ENCODE measurements at places on chromosomes 11 and 22.

DNA sequence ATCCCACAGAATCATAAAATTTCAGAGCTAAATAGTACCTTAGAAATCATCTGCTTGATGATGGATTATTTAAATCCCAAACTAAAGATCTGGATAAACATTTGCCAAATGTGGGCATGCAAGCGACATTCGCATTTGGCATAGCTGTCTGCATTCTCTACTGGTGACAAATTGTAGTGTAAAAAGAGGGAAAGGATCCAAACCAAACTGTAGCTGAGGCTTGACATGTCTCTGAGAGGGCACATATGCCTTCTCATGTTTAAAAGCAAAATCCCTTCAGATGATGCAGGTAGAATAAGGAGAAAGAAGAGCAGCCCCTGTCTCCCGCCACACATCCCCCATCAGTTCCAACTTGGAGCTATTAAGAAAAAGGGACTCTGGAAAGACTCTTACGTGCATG lies 257.5 kb upstream of the MTNR1B start:
- DNase-seq, result no peak

GRCh38 chr11:126810776-126811175 lies 189.8 kb downstream of the KIRREL3 start:
- no peak for DNase-seq

DNA sequence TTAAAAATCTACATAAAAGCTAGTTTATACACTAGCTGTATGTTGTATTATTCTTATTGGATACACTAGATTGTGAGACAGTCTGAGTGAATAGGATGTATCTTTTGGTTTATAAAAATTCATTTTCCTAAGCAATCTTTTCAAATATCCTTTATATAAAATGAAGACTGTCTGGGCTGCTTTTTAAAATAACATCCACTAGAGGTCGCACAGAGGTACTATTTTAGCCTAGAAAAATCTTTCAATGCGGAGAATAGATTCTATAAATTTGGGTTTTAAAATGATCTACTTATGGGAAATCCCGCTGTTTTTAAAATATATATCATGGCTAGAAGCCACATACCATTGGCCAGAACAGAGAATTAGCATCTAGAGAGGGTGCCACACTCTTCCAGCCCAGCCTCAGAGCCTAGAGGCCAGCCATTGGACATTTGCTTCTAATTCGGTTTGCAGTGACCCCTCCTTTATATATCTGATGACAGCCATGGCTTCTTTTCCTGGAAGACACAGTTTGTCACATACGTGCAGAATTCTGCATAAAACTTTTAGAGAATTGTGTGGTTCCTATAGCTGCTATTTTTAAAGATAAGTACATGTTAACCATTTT lies 7.3 kb downstream of the C11orf97 start:
- DNase-seq, result peak; percentile 17

- DNase-seq, result no peak
Measured at GRCh38 chr11:10459029-10459970, 4.2 kb downstream of the AMPD3 start.

DNA sequence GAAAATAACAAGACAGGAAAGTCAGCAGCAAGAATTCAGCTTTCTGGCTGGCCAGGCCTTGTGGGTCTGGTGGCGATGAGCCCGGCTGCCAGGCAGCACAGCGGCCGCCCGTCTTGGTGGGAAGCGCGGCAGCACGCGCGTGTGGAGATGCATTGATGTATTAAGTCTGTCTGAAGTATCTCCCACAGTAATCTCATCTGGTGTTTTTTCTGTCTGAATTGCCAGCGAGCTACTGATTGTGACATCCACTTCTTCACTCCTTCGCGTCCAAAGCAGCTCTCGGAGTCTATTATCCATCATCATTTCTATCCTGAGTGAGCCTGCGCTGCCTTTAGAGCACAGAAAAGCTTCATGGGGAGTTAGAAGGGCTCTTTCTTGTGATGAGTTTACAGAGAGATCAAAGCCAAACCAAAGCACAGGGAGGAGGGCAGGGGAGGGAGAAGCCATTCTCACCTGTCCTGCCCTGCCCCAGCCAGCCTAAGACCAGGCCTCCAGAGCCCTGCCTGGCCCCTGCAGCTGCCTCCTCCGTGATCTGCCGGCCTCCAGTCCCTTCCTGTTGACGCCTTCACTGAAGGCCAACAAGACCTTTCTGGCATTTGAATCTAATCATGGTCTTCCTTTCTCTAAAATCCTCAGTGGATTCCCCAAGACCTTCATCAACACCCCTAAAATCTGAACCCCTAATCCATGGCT lies 1419.0 kb downstream of the TBC1D22A start:
- DNase-seq, result no peak

DNA sequence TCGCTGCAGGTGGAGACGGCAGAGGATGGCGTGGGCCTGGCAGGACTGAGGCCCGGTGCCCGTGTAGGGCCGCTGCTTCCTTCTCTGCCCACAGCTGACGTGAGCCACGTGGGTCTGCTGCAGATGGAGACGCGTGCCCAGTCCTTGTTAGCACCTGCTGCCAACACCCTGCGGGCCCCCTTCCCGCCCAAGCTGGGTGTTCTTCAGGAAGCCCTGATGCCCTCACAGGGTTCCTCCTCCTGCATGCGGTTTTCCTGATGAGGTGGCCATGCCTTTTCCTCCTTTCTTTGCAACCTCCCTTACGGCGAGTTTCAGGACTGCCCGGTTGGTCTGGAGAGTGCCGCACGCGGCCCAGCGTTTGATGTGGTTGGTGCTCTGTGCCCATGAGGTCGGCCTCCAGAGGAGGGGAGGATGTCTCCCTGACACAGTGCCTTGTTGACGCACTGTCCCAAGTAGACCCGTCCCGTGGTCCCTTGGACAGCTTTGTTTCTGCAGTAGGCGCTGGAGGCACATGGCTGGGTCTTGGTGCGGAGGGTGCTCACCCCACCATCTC lies 44.7 kb downstream of the AP2A2 start:
- DNase-seq, result no peak

- no peak for DNase-seq
Measured at GRCh38 chr11:57434640-57435546, 8.0 kb upstream of the SLC43A3 start.

GRCh38 chr22:36016684-36017083 lies 11.9 kb downstream of the RBFOX2 start:
- DNase-seq, result no peak

GRCh38 chr22:50174382-50175190 lies 4.1 kb downstream of the PANX2 start:
- no peak for DNase-seq

- no peak for DNase-seq
Measured at GRCh38 chr11:33897761-33898375, 6.0 kb upstream of the LMO2 start.

DNA sequence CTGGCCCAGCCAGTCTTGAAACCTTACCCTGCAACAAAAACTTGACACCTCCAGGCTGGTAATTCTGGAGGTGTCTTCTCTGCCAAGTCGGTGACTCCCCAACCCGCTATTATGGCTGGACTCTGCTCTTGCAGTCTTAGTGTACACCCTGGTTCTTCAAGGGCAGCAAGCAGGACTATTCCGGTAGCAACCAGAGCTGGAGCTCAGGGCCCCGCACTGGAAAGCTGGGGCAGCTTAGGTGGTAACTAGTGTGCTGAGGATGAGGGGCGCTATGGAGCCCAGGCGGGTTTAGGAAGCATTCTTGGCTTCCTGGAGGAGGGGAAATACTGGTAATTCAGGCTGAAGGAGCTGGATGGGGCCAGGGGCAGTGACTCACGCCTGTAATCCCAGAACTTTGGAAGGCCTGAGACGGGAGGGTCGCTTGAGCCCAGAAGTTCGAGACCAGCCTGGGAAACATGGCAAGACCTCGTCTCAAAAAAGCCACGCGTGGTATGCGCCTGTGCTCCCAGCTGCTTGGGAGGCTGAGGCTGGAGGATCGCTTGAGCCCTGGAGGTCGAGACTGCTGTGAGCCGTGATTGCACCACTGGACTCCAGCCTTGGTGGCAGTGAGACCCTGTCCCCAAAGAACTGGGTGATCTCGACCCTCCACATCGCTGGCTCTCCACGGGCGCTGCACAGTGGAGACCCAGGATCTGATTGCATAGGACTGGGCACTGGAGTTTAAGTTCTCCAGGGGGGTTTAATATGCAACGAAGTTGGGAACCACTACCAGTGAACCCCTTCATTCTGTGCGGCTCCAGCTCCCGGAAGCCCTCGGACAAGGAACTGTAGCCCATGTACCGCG lies 10.6 kb upstream of the AIFM3 start:
- DNase-seq, result no peak

DNA sequence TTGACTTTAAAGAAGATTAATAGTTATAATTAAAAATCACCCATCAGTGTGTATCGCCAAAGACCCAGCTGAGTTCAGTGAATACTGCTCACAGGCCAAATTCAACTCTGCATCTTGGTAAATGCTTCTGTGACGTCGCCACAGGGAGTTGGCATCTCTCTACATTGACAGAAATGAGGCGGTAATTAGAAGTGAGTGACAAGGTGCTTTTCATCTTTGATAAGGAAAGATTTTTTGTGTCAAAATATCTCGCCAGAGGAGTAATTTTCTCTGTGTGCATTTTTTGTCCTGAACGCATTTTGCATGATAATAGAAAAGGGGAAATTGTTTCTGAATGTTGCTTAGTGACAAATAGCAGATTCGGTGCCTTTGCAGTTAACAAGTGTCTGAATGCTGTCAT lies 345.8 kb downstream of the CNTN5 start:
- DNase-seq, result no peak

DNA sequence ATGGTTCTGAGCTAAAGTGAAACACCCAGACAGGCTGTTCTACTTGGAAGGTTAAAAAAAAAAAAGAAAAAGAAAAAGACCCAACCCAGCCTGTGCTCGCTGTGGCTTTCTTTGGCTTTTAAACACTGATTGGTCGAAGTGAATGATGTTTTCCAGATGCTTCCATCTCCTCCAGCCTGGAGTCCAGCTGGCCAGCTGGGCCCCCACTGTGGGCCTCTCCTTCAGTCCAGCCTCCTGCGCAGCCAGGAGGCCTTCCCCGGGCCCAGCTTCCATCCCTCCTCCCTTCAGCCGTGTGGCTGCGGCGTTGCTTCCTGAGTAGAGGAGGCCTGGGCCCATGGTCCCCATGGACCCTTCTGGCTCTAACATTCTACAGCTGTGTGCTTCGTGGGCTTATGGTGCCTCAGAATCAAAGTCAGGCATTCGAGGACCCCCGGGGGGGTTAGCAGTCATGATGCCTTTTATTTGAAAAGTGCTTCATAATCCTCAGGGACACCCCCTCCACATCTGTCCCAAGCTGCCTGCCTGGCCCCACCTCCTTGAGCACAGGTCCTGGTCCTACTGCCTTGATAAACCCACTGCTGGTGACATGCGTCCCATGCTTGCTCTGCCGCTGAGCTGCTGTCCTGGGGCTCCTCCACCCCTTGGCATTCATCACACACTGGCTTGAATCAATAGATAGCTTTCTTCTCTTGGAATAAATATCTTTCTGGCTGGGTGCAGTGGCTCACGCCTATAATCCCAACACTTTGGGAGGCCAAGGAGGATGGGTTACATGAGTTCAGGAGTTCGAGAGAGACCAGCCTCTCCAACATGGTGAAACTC lies 42.2 kb upstream of the FBLN1 start:
- DNase-seq, result no peak

DNA sequence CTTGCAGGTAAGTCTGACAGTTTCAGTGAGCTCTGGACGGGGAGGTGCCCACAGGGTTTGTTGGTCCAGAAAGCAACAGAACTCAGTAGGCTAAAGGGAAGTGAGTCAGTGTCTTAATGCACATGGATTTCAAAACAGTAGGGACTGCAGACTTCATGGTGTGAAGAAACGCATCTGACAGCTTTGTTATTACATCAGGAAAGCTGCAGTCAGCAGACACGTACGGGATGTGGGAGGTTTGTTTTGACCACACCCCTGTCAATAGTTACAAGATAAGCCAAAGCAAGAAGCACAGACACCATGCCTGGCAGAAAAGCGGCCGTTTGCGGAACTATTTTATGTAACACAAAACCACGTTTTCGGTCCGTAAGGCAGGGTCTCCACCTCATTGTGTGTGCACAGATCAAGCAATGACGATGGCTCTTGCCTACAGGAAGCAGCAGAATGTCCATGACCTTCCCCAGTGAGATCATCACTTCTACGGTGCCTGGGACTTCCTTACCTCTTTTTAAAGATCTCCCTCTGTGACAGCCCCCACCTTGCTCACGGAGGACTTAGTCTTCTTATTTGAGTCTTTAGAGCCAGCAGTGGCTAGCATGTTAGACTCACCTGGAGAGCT lies 58.2 kb upstream of the FTH1 start:
- peak; percentile 92 for DNase-seq

GRCh38 chr11:76075716-76076115 lies 130.6 kb downstream of the WNT11 start:
- no peak for DNase-seq

DNA sequence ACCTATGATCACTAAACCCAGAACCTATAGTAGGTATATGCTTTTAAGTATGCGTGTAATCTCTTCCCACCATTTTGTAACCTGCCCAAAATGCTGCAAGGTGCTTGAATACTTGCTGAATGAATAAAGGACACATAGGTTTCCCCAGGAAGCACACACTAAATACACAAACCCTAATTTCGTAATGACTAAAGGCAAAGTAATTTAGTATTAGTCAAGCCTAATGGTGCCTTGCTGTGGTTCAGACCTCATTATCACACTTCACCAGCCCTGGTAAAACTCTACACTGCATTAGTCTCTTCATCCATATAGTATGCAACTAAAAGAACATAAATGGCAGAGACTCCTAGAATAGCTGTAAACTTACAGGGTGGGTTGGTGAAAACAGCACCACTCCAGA lies 289.0 kb upstream of the PITPNB start:
- no peak for DNase-seq

DNA sequence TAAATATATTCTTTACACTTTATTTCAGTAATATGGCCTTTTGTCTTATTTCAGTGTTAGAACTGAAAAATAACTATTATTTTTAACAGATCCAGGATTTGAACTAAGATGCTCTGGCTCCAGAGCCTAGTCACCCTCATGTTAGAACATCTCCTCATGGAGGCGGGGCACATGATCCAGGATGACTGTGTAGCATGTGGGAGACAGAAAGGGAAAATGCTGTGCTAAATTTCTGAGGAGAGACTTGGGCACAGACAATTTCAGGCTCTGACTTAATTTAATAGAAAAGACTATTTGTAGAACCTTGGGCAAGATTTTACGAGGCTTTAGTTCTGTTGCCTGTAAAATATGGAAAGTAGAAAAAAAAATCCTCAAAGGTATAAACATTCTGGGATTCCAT lies 24.1 kb downstream of the CTSC start:
- DNase-seq, result no peak

DNA sequence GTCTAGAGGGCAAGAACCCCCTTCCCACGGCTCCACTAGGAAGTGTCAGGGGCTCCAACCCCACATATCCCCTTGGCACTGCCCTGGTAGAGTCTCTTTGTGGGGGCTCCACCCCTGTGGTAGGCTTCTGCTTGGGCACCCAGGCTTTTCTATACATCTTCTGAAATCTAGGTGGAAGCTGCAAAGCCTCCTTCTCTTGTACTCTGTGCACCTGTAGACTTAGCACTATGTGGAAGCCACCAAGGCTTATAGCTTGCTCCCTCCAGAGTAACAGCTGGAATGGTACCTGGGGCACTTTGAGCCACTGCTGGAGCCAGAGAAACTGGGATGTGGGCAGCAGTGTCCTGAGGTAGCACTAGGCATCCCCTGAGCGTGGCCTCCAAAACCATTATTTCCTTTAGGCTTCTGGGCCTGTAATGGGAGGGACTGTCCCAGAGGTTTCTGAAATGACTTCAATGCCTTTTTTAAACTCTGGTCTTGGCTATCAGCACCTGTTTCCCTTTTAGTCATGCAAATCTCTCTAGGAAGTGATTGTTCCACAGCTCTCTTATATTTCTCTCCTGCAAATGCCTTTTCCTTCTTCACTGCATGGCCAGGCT lies 68.4 kb downstream of the TRAF6 start:
- DNase-seq, result no peak

GRCh38 chr11:12043221-12043620 lies 34.8 kb upstream of the DKK3 start:
- DNase-seq, result no peak
